Natural killer cell (primary cell): ENCODE measurements at places on chromosomes 11 and 22. TPM values are rescaled to one million over a fixed set of nuclear protein-coding genes. Genes with fewer than 3 reads are reported as not detected.

Gene EIF3M
- total RNA-seq = 165 TPM

Gene CELSR1
- 0.89 TPM for total RNA-seq

Gene ACTN3
- 0.50 TPM for total RNA-seq

Gene C11orf97
- total RNA-seq = not detected

DNA sequence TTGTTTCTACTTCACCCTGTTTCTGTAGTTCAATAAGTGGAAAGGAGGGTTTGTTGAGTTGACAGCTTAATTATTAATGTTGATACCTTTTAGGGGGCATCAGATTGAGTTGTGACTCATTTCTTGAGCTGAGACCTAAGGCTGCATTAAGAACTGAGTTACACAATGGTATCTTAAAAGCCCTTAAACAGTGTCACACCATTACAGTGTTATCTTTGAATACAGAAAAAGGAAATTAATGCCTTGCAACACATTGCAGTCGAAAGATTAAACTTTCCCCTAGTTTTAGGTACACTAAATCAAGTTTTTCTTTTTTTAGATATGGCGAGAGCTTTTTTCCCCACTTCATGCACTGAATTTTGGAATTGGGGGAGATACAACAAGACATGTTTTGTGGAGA, 16.7 kb downstream of the PAFAH1B2 start:
- H3K27ac ChIP-seq = no peak overlapping the region
- DNase-seq = no peak
- H3K36me3 ChIP-seq = peaks cover 55% of the 10 kb centered on the region
- H3K27me3 ChIP-seq = no peaks in the 10 kb centered on the region

- H3K4me1 ChIP-seq = no peaks in the 10 kb centered on the region
- H3K4me3 ChIP-seq = no peak overlapping the region
- H3K27ac ChIP-seq = no peak overlapping the region
- H3K27me3 ChIP-seq = no peaks in the 10 kb centered on the region
Observed at GRCh38 chr22:45571089-45571488, 68.4 kb downstream of the FBLN1 start.

GRCh38 chr22:48605856-48606481, 1221.7 kb downstream of the BRD1 start:
- H3K27me3 ChIP-seq = no peaks in the 10 kb centered on the region
- H3K36me3 ChIP-seq = no peaks in the 10 kb centered on the region
- H3K27ac ChIP-seq = no peak overlapping the region
- no peaks in the 10 kb centered on the region for H3K4me1 ChIP-seq

GRCh38 chr22:45969414-45969799, 7.6 kb downstream of the WNT7B start:
- no peak overlapping the region for H3K4me3 ChIP-seq
- peaks cover 4% of the 10 kb centered on the region for H3K4me1 ChIP-seq
- peaks cover 12% of the 10 kb centered on the region for H3K27me3 ChIP-seq
- no peak for DNase-seq
- no peak overlapping the region for H3K27ac ChIP-seq

GRCh38 chr11:87180742-87181141, 143.0 kb downstream of the TMEM135 start:
- H3K27ac ChIP-seq = no peak overlapping the region
- no peak overlapping the region for H3K4me3 ChIP-seq
- H3K4me1 ChIP-seq = no peaks in the 10 kb centered on the region
- H3K27me3 ChIP-seq = no peaks in the 10 kb centered on the region
- no peaks in the 10 kb centered on the region for H3K36me3 ChIP-seq

DNA sequence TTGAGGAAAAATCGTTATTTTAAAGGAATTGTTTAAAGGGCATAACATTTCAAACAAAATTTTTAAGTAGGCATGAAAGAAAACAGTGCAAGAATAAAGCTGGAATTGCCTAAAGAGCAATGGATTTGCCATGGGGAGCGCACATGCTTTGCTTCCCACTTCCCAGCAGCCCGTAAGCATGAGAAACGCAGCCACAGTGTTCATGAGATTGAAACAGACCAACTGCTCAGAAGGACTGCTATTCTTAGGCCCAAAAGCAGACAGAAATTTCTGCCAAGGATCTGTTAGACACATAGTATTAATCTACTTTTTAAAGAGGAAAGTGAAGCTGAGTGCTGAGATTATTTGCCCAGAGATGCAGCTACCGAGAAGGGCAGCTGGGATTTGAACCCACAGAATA, 34.2 kb upstream of the TSKU start:
- no peak for DNase-seq
- no peaks in the 10 kb centered on the region for H3K27me3 ChIP-seq
- H3K27ac ChIP-seq = no peak overlapping the region
- no peaks in the 10 kb centered on the region for H3K4me1 ChIP-seq
